Midbrain (tissue), 1 donor: ENCODE measurements at places on chromosomes 7 and 10.

DNA sequence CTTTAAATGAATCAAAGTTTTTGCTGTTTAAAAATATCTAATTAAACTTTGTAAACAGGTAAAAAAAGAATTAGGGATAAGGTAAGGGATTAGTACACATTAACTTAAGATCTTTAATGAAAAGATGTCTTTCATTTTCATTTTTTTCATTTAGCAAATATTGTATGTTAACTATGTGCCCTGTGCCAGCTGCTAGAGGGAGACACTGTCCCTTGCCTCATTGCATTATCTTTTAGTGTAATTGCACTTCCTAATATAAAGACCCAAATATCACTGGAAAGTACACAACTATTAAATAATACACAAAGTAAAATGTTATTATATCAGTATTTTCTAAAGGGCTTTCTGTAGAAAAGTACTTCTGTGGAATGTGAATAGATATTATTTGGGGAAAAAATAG is 102.7 kb downstream of the GPR37 start:
- DNase-seq, result no peak

DNA sequence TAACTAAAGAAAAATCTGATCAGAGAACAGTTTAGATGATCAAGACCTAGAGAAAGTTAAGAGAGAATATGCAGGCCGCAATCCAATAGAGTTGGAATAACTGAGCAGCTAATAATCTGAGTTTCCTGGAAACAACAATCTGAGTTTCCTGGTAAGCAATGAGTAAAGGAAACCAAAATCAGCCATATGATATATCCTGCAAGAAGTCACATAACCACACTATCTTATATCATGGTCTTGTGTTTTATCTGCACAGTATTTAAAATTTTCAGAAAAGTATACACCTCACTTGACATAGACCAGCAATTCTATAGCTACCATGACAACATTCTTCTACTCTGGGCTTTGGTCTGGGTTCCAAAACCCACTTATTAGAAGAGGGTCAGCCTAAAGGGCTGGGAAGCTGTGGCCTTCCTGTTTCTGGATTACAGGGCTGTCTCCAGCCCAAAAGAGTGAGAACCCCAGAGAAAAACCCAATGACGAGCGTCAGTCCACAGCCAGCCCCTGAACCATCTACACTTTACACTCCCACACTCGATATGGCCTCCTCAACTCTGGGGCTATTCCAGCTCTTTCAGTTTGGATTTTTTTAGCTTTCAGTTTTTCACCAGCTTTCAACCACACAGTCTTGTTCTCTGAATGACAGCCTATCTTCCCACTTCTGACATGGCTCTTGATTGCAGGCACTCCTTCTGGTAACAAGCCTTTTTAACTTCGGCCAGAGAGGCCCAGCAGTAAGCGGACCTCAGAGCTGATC is 110.4 kb downstream of the GLI3 start:
- no peak for DNase-seq

- peak; percentile 12 for DNase-seq
Observed at GRCh38 chr7:4845740-4846142, 16.1 kb downstream of the PAPOLB start.

DNA sequence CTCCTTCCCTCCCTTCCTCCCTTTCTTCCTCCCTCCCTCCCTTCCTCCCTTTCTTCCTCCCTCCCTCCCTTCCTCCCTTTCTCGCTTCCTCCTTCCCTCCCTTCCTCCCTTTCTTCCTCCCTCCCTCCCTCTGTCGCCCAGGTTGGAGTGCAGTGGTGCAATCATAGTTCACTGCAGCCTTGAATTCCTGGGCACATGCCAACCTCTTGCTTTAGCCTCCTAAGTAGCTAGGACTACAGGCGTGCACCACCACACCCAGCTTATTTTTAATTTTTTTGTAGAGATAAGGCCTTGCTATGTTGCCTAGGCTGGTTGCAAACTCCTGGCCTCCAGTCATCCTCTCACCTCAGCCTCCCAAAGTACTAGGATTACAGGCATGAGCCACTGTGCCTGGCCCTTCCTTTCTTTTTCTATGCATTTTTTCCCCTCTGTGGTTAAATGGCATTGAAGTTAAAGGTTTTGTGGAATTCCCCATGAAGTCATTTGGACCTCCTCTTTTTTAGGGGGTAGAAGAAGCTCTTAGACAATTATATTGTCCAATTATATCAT is 9.6 kb downstream of the KLHDC10 start:
- no peak for DNase-seq

- no peak for DNase-seq
Observed at GRCh38 chr7:159143780-159144757, 598 bp downstream of the VIPR2 start.

DNA sequence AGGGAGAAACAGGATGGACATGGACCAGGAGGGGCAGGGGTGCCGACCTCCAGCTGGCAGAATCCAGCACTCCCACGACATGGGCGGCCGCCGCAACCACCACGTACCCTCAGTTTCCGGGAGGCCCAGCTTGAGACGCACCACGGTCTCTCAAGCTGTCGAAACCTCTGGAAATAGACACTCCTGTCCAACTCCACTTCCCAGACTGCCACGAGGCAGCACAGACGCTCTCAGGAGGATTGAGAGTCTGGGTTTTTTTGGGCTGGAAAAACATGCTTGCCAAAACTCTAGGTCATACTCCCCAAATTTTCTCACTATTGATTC is 37.9 kb upstream of the PDGFA start:
- no peak for DNase-seq

DNA sequence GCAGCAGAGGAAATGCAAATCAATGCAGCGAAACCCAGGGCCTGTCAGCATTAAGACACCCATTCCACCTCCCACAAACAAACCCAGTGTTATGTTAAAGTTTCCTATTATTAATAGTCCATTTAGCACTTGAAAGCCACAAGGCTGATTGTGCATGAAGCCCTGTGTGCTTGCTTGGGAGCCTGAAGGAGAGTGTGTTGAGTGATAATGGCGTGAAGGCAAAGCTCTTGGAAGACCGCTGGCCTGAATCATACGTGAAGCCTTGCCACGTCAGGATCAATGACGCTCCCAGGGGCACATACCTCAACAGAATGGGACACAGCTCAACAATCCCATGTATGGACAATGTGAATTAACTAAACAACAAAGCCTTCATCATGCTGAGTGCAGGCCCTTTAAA is 25.1 kb downstream of the PTPRN2 start:
- DNase-seq, result no peak

GRCh38 chr10:86535132-86535882 is 13.7 kb upstream of the WAPL start:
- peak; percentile 20 for DNase-seq

DNA sequence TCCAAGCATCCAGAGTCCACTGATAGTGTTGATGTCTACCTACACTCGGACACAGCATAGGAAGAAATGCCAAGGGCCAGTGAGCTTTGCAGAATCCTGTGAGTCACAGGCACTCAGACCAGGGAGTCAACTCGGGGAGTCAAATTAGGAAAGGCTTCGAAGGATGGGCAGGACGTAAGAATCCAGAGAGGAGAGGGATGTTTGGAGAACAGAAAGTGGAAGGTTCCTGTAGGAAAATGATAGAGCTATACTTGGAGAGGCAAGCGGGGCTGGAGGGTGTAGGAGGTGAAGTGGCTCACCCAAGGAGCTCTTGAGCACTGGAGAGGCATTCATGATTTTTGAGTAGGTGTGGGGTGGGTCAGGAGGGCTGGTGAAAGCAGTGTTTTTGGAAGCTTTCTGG is 3.0 kb downstream of the ZYX start:
- no peak for DNase-seq

- DNase-seq, result no peak
Observed at GRCh38 chr7:155880721-155881120, 68.5 kb upstream of the SHH start.

DNA sequence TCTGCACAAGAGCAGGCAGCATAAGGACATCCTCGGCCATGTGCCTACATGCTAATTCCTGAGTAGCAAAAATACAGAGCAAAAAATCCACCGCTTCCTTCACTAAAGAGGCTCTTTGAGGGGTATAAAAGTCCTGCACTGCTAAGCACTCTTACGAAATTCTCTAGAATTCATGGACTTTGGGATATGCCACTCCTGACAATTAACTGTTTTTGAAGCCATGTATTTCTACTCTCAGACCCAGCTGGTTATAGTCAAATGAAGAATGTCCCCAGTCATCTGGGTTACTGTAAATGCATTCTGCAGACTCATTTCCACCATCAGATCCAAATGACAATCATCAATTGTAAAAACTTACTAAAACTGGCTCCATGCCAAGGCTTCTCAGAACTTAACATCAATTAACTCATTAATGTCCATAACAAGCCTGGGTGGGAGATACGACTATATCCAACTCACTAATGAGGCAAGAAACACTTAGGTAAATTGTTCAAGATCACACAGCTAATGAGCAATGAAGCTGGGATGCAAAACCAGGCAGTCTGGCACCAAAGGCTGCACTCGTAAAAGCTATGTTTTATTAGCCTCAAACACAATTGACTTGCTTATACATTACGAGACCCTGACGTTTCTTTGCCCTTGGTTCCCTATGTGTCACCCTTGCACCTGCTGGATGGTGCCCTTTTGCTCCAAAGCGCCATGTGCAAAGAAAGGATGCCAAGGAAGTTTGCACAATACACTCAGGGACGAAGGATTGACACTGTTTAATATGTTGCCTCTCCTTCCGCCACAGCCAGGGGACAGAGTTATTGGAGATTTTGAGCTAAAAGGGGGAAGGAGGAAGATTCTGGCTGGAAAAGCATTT is 250.4 kb downstream of the ELMO1 start:
- DNase-seq, result no peak

GRCh38 chr7:1977059-1977875 is 255.5 kb downstream of the MAD1L1 start:
- no peak for DNase-seq

- no peak for DNase-seq
Observed at GRCh38 chr10:3295582-3296151, 123.1 kb upstream of the PITRM1 start.

GRCh38 chr7:496528-497295 is 22.9 kb downstream of the PDGFA start:
- no peak for DNase-seq

- DNase-seq, result no peak
Observed at GRCh38 chr10:124450783-124451057, 885 bp upstream of the NKX1-2 start.

DNA sequence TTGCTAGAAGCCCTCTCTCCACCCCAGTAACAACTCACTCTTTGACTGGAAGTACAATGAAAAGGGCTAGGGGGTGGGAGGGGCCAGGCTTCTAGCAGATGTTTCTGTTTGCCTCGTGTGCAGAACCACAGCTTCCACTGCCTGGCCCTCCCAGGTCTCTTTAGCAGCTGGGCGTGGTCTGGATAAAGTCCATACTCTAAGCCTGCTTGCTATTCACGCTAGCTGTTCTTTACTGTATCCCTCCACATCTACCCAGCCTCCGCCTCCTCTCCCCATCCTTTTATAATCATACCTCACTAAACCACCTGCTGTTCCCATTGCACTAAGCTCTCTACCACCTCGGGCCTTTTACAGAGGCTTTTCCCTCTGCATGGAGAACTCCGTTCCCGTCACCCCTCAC is 288.8 kb downstream of the CAMK1D start:
- DNase-seq, result no peak

GRCh38 chr10:34198953-34199352 is 616.1 kb downstream of the PARD3 start:
- DNase-seq, result no peak

DNA sequence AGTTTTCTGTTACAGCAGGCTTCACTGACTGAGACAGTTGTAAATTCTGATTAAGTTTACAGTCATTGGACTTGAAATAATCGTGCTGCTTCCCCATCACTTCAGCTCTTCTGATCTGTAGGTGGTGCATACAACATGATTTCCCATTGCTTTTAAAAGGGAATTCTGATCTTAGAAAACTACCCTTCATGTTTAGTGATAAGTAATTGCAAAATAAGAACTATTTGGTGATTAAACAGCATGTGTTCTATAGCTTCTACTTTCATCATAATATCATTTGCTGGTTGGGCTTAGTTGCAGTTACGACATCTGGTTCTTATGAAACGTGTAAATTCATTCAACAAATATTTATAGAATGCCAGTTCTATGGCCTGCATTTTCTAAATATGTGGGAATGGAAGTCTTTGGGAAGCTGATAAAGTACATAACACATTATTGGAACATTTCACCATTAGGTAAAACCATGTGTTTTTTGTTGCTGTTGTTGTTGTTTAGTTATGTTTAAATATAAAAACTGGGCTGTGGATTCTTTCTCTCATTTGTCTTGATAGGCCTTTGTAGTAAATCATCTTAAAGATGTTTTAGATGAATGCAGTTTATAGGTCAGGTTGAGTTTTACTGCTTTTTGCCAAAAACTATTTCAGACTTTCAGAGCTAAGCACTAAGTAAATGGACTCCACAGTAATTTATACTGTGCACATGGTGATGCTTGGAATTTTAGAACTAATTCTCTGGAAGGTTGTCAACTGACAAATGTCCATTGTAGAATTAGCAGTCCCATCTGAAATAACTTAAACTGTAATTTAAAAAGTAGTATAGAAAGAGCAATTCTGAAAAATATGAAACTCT is 13.1 kb downstream of the GNAI1 start:
- DNase-seq, result no peak

GRCh38 chr10:87966459-87966858 is 103.0 kb downstream of the PTEN start:
- DNase-seq, result no peak

- no peak for DNase-seq
Observed at GRCh38 chr10:125370578-125370977, 210.2 kb upstream of the CTBP2 start.

DNA sequence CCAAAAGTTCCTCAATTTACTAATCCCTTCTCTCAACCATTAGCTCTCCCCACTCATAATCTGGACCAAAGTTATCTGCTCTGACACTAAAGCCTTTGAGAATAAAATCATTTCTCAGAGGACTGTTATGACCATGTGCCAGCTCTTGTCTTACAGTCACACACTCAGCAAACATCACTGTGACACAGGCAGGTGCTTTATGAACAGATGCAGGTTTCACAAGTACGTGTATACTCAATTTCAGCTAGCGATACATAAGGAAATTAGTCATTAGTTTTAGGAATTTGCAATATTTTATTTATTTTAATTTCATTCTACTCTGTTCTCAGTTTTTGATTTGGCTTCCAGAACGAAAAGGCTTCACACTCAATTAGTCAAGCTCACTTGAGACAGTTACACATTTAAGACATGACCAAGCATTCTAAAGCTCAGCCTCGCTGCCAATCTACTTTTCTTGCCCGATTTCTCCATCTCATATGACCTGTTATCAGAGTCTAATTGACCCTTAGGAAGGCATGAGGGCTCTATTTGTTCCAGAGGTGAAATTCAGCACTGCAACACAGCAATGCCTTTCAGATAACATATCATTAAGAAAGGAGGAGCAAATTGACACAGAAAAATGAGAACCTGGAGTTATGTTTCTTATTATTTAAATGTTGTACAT is 76.8 kb downstream of the TFEC start:
- DNase-seq, result no peak

DNA sequence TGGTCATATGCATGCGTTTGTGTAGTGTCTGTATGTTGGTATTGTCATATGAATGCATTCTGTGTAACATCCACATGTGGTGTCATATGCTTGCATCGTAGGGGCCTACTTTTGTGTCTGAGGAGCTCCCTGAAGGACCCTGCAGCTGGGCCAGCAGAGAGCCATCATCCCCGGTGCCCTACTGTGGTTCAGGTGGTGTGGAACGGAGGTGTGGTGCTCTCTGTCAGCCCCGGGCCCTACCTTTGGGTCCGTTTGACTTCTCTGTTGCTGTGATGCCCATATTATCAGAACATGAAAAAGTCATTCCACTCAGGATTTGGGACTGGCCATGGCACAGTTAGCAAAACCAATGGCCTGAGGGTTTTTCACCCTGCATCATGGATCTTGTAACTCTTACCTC is 217.9 kb downstream of the ADARB2 start:
- no peak for DNase-seq
